Activated naive CD4-positive, alpha-beta T cell (primary cell): ENCODE measurements at places on chromosomes 5 and 9.

DNA sequence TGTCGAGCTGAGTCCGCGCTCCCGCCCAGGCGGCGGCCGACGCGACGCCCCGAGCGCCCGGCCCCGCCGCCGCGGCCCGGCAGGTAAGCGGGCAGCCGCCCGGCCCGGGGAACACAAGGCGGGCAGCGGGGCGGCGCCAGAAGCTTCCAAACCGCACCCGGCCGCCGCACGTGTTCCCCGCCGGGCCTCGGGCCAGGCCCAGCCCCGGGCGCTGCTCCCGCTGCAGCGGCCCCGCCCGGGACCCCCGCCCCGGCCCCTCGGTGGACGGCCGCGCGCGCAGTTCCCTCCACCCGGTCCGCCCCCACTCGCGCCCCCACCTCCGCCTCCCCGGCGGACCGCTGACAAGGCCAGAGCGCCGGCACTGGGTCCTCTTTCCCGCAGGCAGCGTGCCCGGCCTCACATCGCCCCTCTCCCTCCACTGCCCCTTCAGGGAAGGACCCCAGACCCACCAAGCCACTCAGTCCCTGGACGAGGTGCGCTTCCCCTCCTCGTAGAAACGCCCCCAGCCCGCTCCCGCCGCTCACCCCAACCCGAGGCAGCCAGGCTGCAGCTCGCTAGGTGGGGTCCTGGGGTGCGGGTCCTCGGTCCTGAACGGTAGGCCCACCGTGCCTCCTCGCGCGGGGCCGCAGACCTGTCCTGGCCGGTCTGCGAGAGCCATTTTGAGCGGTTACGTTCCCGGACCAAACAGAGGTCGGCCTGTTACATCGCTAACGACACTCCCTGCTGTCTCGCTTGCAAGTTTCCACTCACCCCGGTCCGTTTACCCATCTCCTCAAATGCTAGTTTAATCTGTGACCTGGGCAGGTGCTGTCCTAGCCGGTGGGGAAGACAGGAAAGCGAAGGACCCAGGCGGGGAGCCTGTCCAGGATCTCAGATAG is 475 bp downstream of the WDR5 start:
- DNase-seq = no peak

- no peak for DNase-seq
These were observed 43.8 kb upstream of the GOLPH3 start for GRCh38 chr5:32217886-32218396.

GRCh38 chr5:115480271-115480670 is 64.3 kb downstream of the FEM1C start:
- no peak for DNase-seq

DNA sequence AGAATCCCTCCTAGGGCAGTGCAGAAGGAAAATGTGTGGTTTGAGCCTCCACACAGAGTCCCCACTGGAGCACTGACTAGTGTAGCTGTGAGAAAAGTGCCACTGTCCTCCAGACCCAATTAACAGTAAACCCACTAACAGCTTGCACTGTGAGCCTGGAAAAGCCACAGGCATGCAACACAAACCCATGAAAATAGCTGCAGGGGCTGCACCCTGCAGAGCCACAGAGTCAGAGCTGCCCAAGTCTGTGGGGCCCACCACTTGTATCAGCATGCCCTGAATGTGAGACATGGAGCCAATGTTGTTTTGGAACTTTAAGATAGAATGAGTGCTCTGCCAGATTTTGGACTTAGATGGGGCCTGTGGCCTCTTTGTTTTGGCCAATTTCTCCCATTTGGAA is 119.8 kb upstream of the CDH9 start:
- no peak for DNase-seq

- no peak for DNase-seq
These were observed 8.8 kb upstream of the NHP2 start for GRCh38 chr5:178162481-178162880.

DNA sequence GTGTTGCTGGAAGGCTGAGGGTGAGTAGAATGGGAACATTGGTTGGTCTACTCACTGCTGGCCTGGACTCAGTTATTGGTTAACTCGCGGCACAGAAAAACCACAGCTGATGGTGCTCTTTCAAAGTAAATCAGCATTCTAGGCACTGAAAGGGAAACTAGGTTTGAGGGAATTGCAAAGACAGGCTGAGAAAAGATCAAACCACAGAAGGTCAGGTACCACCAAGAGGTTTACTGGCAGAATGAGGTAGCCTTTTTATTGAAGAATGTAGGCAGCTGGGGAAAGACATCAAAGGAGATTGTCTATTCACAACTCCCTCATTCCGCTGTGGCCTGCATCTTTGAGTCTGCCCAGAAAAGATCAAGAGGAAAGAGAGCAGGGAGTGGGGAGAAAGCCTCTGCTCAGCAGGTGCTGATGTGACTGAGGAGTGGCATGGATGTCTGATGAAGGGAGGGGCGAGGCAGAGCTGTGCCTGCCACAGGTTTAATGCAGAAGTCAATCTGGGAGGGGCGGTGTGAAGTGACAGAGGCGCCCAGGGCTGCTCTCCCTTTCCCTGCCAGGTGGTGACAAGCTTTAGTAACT is 255.5 kb downstream of the MAN2A1 start:
- DNase-seq = no peak

- DNase-seq = no peak
These were observed 79.3 kb downstream of the ARHGAP26 start for GRCh38 chr5:142849466-142849865.

- DNase-seq = no peak
These were observed 16.1 kb upstream of the NEUROG1 start for GRCh38 chr5:135551593-135552447.

GRCh38 chr9:90505695-90506094 is 136.9 kb downstream of the DIRAS2 start:
- no peak for DNase-seq

GRCh38 chr5:27062451-27062850 is 24.1 kb upstream of the CDH9 start:
- DNase-seq = no peak

DNA sequence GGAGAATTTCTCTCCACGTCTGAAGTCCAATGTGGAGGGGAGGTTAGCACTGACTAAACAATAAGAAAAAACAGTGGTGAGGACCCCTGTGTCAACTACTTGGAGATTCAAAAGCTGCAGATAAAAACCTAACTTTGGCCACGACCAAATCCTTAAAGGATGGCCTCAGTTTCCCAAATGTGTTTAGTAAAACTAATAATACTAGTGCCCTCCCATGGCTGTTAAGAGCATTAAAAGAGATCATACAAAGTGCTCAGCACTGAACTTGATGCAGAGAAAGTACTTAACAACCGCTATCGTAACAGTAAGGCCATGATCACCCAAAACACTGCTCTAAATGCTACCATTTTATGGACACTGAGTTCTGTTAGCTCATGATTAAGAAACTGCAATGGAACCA is 288.4 kb downstream of the EBF1 start:
- DNase-seq = no peak

DNA sequence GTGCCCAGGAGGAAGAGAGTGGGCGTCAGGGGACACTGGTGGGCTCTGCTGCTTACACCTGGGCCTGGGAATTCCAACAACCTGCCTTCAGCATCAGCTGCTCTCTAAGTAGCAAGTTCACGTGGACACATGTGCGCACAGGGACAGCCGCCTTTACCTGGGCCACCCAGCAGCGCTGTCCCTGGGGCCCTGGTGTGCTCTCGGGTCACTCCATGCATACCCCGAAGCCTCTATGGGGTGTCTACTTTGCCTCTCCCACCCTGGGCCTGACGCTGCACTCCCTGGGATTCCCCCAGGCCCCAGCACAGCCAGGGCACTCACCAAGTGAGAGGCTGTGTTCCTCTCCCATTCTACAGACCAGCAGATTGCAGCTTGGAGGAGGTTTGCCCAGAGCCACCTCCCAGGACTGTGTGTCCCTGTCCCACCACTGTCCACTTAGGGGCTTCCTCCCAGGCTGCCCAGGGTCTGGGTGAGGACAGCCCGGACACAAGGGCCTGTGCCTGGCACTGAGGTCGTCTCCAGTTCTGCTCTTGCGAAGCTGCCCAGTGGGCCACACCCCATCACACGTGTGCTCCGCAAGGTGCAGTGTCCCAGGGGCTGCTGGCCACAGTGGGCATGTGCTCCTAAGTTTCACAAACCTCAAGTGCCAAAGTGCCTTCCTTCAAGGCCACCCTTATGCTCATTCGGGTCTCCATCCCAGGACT is 5.9 kb downstream of the NINJ1 start:
- DNase-seq = no peak

GRCh38 chr5:115542651-115543364 is 1.8 kb downstream of the FEM1C start:
- DNase-seq = no peak

GRCh38 chr9:95506428-95506677 is 10.4 kb downstream of the PTCH1 start:
- no peak for DNase-seq

- no peak for DNase-seq
These were observed 101.9 kb upstream of the PRDM9 start for GRCh38 chr5:23405316-23406068.

DNA sequence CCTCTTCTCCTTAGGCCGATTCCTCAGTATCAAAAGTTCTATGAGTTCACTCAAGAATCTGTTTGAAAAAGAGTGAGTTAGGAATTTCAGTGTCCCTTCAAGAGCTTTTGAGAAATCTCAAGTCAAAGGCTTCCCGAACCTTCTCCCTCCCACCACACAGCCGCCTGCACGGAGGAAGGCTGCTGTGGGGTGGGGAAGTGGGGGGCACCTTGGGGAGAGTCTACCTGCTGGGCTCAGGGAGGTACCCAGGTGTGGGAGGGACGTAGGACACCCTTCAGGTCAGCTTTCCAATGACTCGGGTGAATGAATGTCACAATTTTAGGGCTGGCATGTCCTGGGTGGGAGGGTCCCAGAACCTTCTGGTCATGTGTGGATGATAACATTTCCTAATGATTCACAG is 17.5 kb downstream of the CXCL14 start:
- no peak for DNase-seq

GRCh38 chr5:73564018-73564417 is 1.4 kb downstream of the ANKRA2 start:
- DNase-seq = no peak
